ENCODE measurements at places on chromosomes 2 and 18. TPM values are rescaled to one million over a fixed set of nuclear protein-coding genes. Genes with fewer than 3 reads are reported as not detected.

GRCh38 chr2:43228321-43228751 lies 1.9 kb upstream of the ZFP36L2 start:
- no peak for DNase-seq
- H3K36me3 ChIP-seq: peaks cover 11% of the 10 kb centered on the region
- H3K27me3 ChIP-seq: no peaks in the 10 kb centered on the region
- peaks cover 25% of the 10 kb centered on the region for H3K4me1 ChIP-seq

- H3K27ac ChIP-seq: no peak overlapping the region
- H3K27me3 ChIP-seq: peaks cover 16% of the 10 kb centered on the region
- no peaks in the 10 kb centered on the region for H3K4me1 ChIP-seq
- no peak overlapping the region for H3K4me3 ChIP-seq
These were observed 78.4 kb downstream of the SEPTIN10 start for GRCh38 chr2:109535217-109535946.

- peak overlapping the region; percentile 93 for H3K4me3 ChIP-seq
- H3K36me3 ChIP-seq: no peaks in the 10 kb centered on the region
- DNase-seq: no peak
- peaks cover 53% of the 10 kb centered on the region for H3K4me1 ChIP-seq
- peak overlapping the region; percentile 97 for H3K27ac ChIP-seq
- no peaks in the 10 kb centered on the region for H3K27me3 ChIP-seq
These were observed 6.8 kb upstream of the NR4A2 start for GRCh38 chr2:156339110-156339847.

The CFAP53 gene
- total RNA-seq: 0.97 TPM

- peaks cover 15% of the 10 kb centered on the region for H3K4me1 ChIP-seq
- no peaks in the 10 kb centered on the region for H3K27me3 ChIP-seq
- H3K27ac ChIP-seq: peak overlapping the region; percentile 54
- peak overlapping the region; percentile 76 for H3K4me3 ChIP-seq
These were observed 20.6 kb upstream of the HAAO start for GRCh38 chr2:42812899-42813479.

The GULP1 gene
- not detected for total RNA-seq

DNA sequence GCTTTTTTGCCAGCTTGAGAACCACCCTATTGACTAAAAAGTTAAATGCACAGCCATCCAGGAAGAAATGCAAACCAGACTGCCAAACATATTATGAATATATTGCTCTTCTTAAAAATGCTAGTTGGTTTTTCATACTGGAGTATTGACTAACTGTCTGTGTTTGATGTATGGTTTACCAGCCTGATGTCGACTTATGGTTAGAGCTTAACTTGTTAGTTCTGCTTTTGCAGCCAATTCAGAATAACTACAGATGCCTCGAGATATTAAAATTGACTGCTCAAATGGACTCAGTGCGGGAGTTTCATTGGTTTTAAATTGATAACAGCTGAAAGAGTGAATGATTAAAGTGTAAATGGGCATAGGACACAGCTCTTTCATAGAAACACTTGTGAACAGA lies 369.8 kb downstream of the ARHGAP15 start:
- peaks cover 6% of the 10 kb centered on the region for H3K4me1 ChIP-seq
- no peak overlapping the region for H3K4me3 ChIP-seq
- peaks cover 13% of the 10 kb centered on the region for H3K36me3 ChIP-seq
- peak overlapping the region; percentile 65 for H3K27ac ChIP-seq
- no peaks in the 10 kb centered on the region for H3K27me3 ChIP-seq

The DES gene
- total RNA-seq: not detected

The CYTIP gene
- total RNA-seq: 444 TPM

- peaks cover 10% of the 10 kb centered on the region for H3K36me3 ChIP-seq
- no peak within 1 kb of the TSS for H3K27ac ChIP-seq
- peaks cover 54% of the 10 kb centered on the region for H3K27me3 ChIP-seq
- H3K4me1 ChIP-seq: peaks cover 17% of the 10 kb centered on the region
These were observed at the start of gene REEP1 for GRCh38 chr2:86337244-86337835. REEP1 (minus strand) TSS chr2:86337626; CDS start chr2:86337510, 116 bp downstream.

The TBC1D8 gene
- total RNA-seq: 5.2 TPM
